ENCODE measurements at places on chromosomes 12 and 14.
A peak's percentile ranks its signal among the peaks of the same experiment; 100 is the strongest.

DNA sequence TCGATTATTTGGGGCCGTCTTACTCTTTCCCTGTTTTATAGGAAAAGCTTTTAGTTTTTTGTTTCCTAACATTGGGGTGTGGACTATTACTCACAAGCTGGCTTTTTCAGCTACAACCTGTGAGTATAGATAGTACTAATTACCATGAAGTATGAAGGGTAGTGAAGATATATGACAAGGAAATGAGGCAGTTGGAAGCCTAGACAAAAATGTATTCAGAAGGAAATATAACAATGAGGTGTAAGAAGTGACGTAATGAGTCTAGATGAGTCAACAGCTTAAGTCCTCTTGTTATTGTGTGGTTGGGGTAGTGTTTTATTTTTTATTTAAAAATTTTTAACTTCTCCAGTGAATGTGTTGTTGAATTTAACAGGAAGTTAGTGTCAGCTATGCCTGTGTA lies 804.5 kb downstream of the NRXN3 start:
- no peak for DNase-seq

GRCh38 chr12:69922999-69923398 lies 98.0 kb downstream of the MYRFL start:
- no peak for DNase-seq

DNA sequence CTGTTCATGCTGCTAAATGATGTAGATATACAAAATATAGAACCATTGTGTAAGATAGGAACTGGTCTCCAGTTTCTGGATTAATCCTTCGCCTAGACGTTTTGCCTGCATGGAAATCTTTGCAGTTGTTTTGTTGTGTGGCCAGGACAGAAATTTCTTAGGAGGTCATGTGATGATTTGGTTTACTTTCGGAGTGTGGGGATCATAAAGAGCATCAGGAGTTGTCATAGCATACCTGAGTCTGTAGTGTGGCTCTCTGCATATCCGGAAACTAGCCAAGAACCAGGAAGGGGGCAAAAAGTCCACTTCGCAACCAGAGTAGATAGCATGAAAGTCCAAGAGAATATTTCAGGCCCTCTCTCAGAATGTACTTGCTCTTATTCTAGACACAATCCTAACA lies 3.1 kb downstream of the SAMD4A start:
- DNase-seq, result no peak

GRCh38 chr14:103886304-103887169 lies 39.2 kb upstream of the PPP1R13B start:
- no peak for DNase-seq

- DNase-seq, result no peak
Observed at GRCh38 chr14:21440859-21441258, 15.1 kb downstream of the CHD8 start.

- DNase-seq, result no peak
Observed at GRCh38 chr12:18868717-18869116, 130.8 kb downstream of the CAPZA3 start.

DNA sequence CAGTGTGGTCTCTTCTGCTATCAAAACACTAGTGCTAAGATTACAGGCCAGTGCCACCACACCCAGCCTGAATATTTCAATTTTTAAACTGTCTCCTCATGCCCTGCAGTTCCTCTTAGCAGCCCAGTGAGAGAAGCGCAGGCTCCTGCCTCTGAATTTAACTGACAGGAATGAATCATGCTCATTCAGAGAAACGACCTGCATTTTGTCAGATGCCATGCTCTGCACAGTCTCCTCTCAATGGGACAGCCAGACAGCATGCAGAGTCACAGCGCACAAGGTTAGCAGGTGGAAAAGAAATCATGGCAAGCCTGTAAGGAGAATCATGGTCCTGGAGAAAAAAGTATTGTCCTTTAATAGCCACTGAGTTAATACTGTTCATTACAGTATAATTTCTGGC lies 691.0 kb upstream of the SEL1L start:
- DNase-seq, result no peak

- DNase-seq, result peak; percentile 70
Observed at GRCh38 chr12:46108721-46109120, 118.3 kb upstream of the SCAF11 start.

DNA sequence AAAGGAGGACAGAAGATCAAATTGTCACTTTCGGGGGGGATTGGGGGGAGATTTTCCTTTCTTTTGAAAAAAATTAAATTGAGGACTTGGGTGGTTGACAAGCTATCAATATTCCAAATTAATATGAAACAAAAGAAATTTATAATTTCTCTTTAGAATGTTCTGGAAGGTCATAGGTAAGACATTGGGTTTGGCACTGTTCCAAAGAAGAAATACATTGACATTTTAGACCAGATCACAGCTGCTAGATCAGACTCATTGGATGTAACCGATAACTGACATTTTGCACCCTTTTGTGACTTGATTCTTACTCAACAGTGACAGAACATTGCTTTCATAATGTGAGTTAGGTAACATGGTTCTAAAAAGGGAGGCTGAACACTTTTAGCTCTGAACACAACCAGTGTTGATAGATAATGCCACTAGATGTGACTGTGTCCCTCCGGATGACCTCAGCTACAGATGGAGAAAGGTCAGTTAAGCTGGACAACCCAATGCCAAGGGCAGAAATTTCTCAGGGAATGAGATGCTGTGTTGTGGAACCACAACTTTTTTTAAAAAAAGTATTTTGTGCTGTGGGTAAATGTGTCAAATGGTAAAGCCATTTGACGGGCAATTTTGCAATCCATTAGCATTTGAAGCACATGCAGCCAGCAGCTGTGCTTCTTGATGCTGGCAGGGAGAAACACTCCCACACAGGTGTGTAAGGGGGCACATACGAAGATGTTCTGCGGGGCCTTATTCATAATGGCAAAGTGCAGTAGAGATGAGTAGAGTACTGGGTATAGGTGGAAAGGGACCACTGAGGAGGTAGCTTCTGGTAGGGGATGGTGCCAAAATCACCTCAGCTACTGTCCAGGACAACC lies 62.9 kb downstream of the RFX4 start:
- no peak for DNase-seq

GRCh38 chr12:121057794-121058193 lies 18.7 kb upstream of the OASL start:
- DNase-seq, result no peak

DNA sequence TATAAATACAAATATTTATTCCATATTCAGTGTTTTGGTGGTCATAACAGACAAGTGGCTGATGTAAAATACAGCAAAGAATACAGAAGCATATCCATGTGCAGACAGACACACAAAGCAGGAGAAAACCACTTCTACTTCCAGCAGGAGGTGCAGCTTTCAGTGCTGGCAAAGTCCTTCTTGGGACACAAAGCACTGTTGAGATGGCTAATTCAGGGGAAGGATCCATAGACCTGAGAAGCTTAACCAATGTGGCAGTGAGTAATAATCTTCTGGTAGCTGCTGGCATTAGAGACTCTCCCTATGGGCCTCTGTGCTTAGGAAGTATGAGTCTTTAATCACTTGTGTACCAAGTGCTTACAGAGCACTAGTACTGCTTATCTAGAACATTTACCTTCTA lies 26.8 kb downstream of the AMN1 start:
- DNase-seq, result no peak

- no peak for DNase-seq
Observed at GRCh38 chr14:57822081-57822480, 43.8 kb downstream of the SLC35F4 start.

DNA sequence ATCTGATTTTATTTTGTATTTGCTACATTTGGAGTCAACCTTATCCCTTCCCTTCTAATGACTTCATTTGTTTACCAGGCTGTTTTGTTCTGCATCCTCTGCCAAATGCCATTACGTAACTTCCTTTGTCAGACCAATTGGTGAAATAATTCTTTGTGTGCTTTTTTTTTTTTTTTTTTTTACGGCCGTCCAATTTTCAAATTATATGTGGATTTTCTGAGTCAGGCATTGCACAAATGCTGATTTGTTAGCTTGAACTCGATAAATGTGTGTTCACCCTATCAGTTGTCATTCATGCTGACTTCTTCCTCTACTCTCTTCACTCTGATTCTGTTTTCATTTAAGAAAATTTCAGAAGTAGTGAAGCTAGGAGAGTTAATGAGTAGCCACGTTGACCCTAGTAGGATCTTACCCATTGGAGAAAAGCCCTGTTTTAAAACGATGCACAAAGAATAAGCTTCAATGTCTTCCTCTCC lies 386.2 kb downstream of the DIO2 start:
- DNase-seq, result no peak

- DNase-seq, result no peak
Observed at GRCh38 chr14:35506927-35507326, 27.0 kb upstream of the INSM2 start.

- no peak for DNase-seq
Observed at GRCh38 chr12:26327975-26328644, 132.7 kb downstream of the SSPN start.

- DNase-seq, result peak; percentile 58
Observed at GRCh38 chr12:44875954-44876543, at the start of gene NELL2. TSS of gene NELL2 (minus strand) at chr12:44876315. CDS start at chr12:44875869, 446 bp downstream.

DNA sequence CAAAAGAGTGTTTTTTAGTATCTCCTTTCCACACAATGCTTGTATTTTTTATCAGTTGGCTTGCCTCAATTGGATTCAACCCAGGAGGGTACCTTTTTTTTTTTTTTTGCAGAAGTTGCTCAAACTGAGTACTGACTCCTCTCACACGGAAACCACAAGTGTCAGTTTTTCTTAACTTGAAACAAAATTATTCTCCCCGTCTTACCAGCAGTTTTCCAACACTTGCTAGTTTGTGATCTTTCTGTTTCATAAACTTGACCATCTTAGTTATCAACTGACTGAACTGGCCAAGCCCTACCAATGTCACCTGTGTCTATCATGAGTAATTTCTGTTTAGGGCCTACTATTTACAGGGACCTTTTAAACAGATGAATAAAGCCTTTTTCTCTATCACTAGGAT lies 34.1 kb upstream of the ITPR2 start:
- no peak for DNase-seq

DNA sequence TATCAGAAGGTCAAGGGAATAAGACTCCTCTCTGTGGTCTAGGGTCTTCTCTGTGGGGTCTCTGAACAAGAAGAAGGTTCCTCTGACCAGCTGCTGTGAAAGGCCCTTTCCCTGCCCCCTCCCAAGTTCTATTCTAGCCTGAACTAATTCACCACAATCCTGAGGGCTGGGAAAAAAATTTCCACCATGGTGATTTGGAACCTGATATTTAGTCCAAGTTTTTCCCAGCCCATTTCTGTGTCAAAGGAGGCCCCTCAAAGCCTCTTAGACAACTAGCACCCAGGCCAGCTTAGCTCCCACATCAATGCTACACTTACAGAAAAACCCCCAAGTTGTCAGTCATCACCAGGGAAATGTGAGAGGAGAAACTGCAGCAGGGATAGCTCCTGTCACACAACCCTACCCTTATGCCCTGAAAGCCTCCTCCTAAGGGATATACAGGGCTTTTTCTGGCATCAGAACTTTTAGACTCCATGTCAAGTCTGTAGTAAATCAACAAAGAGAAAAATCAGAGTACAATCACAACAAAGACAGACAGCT lies 4.5 kb downstream of the FMNL3 start:
- no peak for DNase-seq

DNA sequence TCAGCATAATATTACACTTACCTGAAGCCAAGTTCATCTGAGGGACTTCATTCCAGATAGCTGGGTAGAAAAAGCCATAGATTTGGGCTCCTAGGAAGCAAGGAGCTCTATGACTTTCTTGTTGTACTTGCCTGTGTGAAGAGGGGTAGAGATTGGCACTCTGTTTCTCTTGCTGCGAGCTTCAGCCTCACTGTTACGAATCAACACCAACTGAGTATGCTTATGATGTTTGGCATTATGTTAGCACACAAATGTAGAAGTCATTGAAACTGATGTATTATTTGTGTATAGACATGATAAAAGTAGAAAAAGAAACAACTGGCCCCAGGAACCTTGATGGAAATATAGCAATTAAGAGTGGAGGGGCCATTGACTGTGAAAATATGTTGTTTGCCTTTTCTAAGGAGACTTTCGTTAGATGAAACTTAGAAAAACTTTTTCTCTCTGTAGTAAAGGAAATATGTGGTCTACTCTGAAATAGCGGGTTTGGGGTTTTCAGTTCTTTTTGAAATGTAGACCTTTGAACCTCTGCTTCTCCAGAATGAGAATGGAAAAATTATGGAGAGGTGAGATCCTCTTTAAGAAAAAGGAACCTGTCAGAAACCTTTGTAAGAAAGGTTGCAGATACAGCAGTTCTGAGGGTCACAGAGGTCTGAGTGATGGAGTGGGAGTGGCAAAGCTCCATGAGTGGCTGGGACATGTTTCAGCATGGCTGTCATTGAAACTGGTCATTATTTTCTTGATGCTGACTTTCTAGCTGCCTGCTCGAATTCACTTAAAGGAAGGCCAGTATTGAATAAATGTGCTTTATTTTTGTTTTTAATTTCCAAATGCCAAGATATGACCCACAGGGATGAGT lies 159.9 kb downstream of the GCH1 start:
- DNase-seq, result no peak

GRCh38 chr12:3615862-3616261 lies 124.9 kb downstream of the PRMT8 start:
- DNase-seq, result no peak
